ENCODE measurements at places on chromosomes 16 and 17.

- no peak for DNase-seq
These were observed 68.0 kb upstream of the NKD1 start for GRCh38 chr16:50480206-50480605.

GRCh38 chr17:16155536-16155935 lies 59.8 kb downstream of the NCOR1 start:
- no peak for DNase-seq

- DNase-seq, result no peak
These were observed 52.6 kb downstream of the RNF213 start for GRCh38 chr17:80313160-80313829.

DNA sequence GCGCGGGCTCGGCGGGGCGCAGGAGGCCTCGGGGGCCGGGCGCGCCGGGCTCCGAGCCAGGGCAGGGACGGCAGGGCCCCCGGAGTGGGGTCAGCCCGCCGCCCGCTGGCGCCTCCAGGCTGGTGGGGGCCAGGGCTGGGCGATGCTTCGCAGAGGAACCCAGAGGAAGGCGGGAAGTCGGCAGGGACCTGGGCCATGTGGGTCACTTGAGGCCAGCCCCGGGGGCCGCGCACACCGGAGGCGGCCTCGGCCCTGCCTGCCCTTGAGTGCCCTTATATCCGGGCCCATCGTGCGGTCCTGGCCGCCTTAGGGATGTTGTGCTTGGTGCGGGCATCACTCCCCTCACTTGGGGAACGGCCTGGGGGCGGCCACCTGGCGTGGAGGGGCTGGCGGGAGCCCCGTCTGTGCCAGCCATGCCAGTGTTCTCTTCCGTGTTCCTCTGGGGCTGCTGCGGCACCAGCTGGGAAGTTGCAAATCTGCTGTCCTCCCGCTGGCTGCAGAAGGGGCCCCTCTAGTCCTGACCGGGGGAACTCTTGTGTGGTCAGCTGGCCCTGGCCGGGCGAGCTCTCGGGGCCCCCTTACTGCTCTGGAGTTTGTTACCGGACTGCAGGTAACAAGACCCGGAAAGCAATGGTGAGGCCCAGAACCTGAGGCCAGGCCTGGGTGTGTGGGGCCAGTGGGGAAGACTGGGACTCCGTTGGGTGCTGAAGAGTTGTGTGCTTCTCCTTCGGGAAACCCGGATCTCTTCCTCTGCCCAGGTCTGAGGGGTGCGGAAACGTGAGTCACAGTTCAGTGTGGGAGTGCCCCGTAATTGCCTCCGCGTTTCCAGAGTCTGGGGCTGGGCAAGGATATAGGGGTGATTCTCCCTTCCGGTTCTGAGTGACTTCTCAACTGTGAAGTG lies 849 bp downstream of the CAPN15 start:
- DNase-seq, result no peak

DNA sequence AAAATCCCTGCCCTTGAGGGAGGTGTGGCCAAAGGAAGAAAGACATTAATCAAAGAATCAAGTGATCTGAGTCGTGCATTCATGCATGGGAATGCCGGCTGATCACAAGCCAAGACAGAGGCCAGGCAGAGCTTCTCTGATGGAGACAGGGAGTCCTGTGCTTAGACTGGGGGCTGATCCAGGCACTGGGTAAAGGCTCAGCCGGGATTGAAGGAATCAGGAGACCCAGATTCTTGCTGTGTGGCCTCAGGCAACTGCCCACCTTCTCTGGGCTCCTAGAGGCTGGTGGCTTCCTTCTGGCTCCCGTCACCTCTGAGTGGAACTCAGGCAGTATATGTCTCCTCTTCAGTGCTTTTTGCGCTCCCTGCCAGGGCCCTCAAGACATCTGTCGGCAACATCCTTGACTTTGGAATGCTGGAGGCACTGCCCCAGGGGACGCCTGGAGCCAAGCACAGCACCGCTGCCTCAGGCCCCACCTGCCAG lies 17.7 kb downstream of the RAI1 start:
- DNase-seq, result no peak

GRCh38 chr16:87678618-87679017 lies 76.3 kb downstream of the JPH3 start:
- DNase-seq, result no peak

DNA sequence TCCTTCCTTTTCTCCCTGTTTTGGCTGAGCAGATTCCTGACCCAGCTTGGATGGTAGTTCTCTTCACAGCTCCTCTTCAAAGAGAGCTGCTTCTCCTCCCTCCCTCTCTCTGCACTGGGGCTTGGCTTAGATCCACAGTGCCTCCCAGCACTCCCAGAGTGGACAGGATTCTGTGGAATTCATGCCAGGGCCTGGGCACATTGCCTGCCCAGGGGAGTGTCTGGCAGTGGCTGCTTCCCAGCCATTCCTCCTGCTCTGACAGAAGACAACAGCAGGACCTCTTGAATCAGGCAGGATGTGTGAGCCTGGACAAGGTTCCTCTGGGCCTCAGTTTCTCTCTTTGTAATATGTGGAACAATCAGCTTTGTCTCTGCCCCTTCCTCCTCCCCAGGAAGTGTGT lies 4.5 kb upstream of the MMP28 start:
- DNase-seq, result no peak

DNA sequence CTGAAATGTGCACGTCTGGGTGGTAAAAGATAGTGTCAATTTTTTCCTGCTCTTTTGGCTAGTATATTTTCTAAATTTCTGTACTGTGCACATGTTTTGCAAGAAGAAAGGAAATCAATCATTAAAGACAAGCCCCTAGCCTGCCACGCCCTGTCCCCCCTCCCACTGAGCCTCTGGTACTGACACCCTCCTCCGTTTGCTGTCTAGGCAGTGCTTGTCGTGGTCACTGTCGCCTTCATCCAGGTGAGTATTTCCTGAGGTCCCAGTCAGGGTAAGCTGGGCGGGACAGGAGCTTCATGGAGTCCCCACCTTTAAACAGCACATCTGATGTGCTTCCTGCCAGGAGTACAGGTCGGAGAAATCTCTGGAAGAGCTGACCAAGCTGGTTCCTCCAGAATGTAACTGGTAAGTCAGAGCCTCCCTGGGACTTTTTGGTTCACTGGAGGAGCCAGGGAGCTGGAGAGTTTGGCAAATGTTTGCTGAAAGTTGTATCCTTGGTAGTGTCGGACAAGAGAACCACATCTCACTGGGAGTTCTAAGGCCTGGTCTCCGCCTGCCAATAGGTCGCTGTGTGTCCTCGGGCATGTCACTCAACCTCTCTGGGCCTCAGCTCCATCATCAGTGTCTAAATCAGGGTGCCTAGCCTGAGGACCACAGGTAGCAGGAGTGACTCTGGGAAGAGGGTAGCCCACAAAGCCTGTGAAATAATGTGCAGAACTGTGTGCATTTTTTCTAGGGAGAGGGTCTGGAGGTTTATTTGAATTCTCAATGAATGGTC lies 42.2 kb downstream of the ATP2C2 start:
- no peak for DNase-seq

GRCh38 chr17:20299013-20299412 lies 168.3 kb downstream of the LGALS9B start:
- DNase-seq, result no peak

- DNase-seq, result no peak
These were observed 14.2 kb downstream of the SLFN12L start for GRCh38 chr17:35523296-35523695.

GRCh38 chr16:8957509-8958157 lies 6.1 kb downstream of the USP7 start:
- no peak for DNase-seq

GRCh38 chr17:20228860-20229259 lies 219.7 kb downstream of the SPECC1 start:
- no peak for DNase-seq

GRCh38 chr16:26413780-26414179 lies 652.9 kb upstream of the C16orf82 start:
- DNase-seq, result no peak
